ENCODE measurements at places on chromosomes 3 and 15. TPM values are rescaled to one million over a fixed set of nuclear protein-coding genes. Genes with fewer than 3 reads are reported as not detected.

The CTXN2 gene
- total RNA-seq, result not detected

The NME9 gene
- 2.5 TPM for total RNA-seq

The RLBP1 gene
- total RNA-seq, result not detected

The MNS1 gene
- 1.9 TPM for total RNA-seq

The TADA3 gene
- total RNA-seq, result 72.3 TPM
